Stimulated activated CD4-positive, alpha-beta T cell treated with anti-CD3 and anti-CD28 coated beads, Interleukin-1b, Interleukin-23, amount 100 ng/mL, for 48 hours (primary cell): ENCODE measurements at places on chromosomes 6 and 20.

DNA sequence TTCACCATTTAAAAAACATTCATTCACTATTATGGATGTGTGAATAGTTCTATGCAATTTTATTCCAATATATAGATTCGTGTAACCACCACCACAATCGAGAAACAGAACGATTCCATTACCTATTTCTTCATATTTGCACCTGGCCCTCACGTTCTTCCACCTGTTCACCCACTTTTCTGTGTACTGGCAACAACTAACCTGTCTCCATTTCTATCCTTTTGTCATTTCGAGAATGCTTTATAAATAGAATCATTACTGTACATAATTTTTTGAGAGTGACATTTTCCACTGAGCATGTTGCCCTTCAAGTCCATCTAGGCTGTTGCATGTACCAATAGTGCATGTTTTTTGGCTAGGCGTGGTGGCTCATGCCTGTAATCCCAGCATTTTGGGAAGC lies 23.2 kb upstream of the STX11 start:
- no peak for DNase-seq

DNA sequence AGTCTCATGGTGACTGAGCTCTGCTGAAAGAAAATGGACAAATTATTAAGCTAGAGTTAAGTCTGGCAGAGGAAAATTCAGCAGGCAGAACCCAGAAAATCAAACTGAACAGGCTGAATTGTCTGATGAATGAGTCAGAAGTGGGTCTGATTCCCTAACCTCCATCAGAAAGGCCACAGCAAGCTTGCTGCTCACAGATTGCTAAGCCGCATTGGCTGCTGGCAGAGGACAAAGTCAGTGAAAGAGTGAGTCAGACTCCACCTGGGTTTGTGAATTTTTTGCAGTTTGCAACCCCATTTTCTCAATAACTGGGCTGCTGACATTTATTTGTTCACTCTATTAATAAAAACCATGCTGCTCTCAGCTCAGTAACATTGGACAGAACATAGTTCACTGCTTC lies 191.3 kb downstream of the EPM2A start:
- DNase-seq, result no peak

DNA sequence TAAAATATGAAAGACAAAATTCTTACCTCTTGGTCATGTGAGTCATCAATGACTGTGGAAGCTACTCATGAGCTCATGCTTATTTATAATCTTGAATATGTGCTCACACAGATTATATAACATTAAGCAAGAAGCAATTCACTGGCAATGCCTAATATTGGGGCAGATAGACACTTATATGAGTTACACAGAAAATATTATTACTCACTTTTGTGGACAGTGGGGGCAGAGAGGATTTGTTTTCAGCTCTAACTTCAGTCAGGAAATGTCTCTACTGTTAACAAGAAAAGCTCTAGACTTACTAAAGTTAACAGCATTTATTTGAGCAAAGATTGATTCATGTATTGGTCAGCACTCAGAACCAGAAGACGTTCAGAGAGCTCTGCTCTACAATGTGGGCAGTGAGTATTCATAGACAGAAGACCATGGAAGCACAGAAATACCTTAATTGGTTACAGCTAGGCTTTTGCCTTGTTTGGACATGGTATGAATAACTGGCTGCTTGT lies 85.8 kb upstream of the AHI1 start:
- no peak for DNase-seq

- DNase-seq, result no peak
These were observed 119.0 kb upstream of the RPS6KA2 start for GRCh38 chr6:166745801-166746668.

GRCh38 chr6:134707342-134708031 lies 242.4 kb downstream of the ALDH8A1 start:
- DNase-seq, result no peak

GRCh38 chr6:39202166-39202565 lies 27.1 kb downstream of the KCNK5 start:
- DNase-seq, result no peak

- peak; percentile 20 for DNase-seq
These were observed 21.1 kb downstream of the SPTLC3 start for GRCh38 chr20:13029687-13030375.

DNA sequence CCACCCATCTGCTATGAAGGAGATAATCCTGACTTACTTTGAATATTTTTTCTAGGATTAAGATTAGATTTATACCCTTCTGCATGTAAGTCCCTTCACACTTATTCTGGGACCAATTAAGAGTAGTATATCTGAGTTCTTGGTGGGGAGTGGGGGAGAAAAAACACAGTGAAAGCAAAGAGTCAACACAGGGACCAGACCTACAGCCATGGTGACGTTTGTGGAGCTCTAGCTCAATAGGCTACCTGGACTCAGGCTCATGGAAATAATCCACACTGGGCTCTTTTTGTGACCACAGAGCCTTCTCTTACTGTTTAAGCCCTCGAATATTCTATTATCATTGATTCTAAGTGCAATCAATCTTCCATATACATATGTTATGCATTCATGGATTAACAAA lies 491.4 kb downstream of the LMBRD1 start:
- DNase-seq, result no peak

- no peak for DNase-seq
These were observed 25.5 kb downstream of the CNKSR3 start for GRCh38 chr6:154484942-154485341.
